ENCODE measurements at places on chromosomes 11 and 22.

- DNase-seq: no peak
These were observed 382 bp downstream of the C11orf54 start for GRCh38 chr11:93741882-93742226.

DNA sequence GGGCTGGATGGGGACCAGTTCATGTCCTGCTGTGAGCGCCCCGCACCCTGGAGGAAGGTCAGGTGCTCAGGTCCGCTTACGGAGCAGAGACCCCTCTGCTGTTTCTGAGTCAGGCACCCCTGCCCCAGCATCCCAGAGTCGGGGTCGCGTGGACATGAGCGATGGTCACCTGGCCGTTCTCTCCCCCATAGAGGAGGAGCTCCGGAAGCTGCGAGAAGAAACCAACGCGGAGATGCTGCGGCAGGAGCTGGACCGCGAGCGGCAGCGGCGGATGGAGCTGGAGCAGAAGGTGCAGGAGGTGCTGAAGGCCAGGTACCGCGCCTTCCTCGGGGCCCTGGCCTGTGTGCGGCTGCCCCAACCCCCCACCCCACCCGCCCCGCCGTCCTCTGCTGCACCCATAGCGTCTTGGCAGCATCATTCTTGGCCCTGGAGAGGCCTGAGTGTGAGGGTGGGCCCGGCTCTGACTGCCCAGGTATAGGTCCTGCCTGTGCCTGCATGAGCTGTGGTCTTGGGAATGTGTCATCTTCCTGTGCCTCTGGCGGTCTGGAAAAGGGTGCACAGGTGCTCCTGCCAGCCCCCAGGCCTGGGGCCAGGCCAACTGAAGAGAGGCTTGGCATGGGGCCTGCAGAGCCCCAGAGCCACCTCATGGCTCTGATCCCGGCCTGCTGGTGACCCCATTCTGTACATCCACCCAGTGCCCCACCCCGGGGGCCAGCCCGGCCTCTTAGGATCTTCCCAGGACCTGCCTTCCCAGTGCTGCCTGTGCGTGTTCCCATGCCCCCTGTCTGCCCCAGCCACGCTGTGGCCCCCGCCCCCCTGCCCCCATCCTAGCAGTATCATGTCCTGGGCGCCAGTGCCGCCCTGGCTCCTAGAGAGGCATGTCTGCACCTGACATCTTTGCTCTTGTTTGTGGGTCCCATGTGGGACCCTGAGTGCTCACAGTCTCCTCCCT lies 38.1 kb downstream of the GRAMD4 start:
- no peak for DNase-seq

DNA sequence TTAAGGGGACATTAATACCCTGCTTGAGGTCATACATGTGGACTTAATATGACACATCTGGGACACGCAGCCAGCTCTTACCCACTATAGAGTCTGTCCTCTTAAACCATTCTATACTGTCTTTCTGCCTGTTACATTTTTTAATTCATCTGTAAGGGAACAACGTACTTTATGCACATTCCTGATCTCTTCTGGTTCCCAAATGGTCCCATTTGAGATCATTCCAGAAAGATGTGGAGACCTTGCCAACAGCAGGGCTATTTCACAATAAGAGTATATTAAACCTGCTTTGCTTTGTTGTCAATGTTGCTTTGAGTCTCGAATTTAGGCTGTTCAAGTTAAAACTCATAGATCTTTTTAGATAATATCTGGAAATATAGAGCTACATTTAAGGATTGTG lies 332.2 kb upstream of the RAG2 start:
- DNase-seq: no peak

GRCh38 chr11:86149792-86150191 lies 80.9 kb upstream of the PICALM start:
- DNase-seq: no peak

- no peak for DNase-seq
These were observed 8.6 kb upstream of the MTNR1B start for GRCh38 chr11:92960886-92961285.

- no peak for DNase-seq
These were observed 197.2 kb upstream of the PITPNB start for GRCh38 chr22:28116219-28116673.
